ENCODE measurements at places on chromosomes 16 and 17. TPM values are rescaled to one million over a fixed set of nuclear protein-coding genes. Genes with fewer than 3 reads are reported as not detected.

Gene ORC6
- 17.6 TPM for total RNA-seq

Gene HOXB4
- total RNA-seq = 6.9 TPM

Gene SLC5A2
- not detected for total RNA-seq

Gene DOC2B
- 11.8 TPM for total RNA-seq
